ENCODE measurements at places on chromosomes 1 and 21. TPM values are rescaled to one million over a fixed set of nuclear protein-coding genes. Genes with fewer than 3 reads are reported as not detected.

GRCh38 chr1:18170444-18170843, 62.8 kb downstream of the IGSF21 start:
- no peak for DNase-seq
- H3K4me1 ChIP-seq = peaks cover 41% of the 10 kb centered on the region
- no peaks in the 10 kb centered on the region for H3K27me3 ChIP-seq
- no peak overlapping the region for H3K27ac ChIP-seq
- no peaks in the 10 kb centered on the region for H3K36me3 ChIP-seq
- no peak overlapping the region for H3K4me3 ChIP-seq

GRCh38 chr1:152869808-152870419, 8.2 kb upstream of the SMCP start:
- peak; percentile 26 for DNase-seq
- no peaks in the 10 kb centered on the region for H3K4me1 ChIP-seq
- no peaks in the 10 kb centered on the region for H3K36me3 ChIP-seq
- H3K27me3 ChIP-seq = no peaks in the 10 kb centered on the region
- H3K27ac ChIP-seq = no peak overlapping the region

GRCh38 chr1:66542314-66542713, 8.4 kb downstream of the SGIP1 start:
- DNase-seq = no peak
- peaks cover 28% of the 10 kb centered on the region for H3K4me1 ChIP-seq
- H3K36me3 ChIP-seq = no peaks in the 10 kb centered on the region
- no peak overlapping the region for H3K27ac ChIP-seq

GRCh38 chr1:24481101-24481500, 21.5 kb upstream of the RCAN3 start:
- no peaks in the 10 kb centered on the region for H3K27me3 ChIP-seq
- H3K27ac ChIP-seq = peak overlapping the region; percentile 62
- H3K36me3 ChIP-seq = no peaks in the 10 kb centered on the region

GRCh38 chr1:63943393-63943792, 169.6 kb downstream of the ROR1 start:
- H3K4me1 ChIP-seq = peaks cover 27% of the 10 kb centered on the region
- H3K27me3 ChIP-seq = no peaks in the 10 kb centered on the region
- H3K36me3 ChIP-seq = no peaks in the 10 kb centered on the region
- DNase-seq = no peak
- H3K27ac ChIP-seq = no peak overlapping the region

SPATA6 gene
- total RNA-seq = 17.7 TPM

OR14K1 gene
- not detected for total RNA-seq
